Hematopoietic multipotent progenitor cell treated with erythropoietin and hydrocortisone succinate and interleukin-3 and kit ligand, for 17 days (in vitro differentiated cells): ENCODE measurements at places on chromosomes 16 and 17.

DNA sequence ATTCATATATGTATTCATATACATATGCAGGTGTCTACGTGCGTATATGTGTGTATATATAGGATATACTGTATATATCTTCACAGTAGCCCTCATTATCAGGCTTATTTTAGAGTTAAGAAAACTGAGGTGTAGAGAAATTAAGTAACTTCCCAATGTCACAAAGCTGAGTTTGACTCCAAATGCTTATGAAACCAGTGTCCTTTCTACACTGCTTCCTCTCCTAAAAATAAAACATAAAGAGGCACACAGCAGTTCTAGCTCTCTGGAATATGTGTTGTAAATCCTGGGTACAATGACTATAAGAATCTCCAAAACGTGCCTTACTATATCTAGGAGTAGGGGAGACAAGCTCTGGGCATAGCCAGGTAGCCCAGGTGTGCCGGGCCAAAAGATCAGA is 40.0 kb upstream of the CCL1 start:
- DNase-seq: no peak

DNA sequence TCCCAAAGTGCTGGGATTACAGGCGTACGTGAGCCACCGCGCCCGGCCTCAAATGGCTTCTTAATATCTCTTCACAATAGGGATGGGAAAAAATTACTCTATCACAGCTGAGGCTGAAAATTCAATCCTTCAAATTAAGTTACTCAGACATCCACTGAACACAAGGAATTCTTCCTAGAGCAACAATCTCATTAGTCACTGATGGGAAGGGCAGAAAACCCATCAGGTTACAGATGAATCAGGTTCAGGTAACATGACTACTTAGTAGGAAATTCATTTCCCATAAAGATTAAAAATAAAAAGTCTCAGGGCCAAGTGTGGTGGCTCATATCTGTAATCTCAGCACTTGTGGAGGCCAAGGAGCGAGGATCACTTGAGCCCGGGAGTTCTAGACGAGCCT is 42.5 kb upstream of the ABR start:
- DNase-seq: no peak

- no peak for DNase-seq
Observed at GRCh38 chr16:8878523-8878911, 3.6 kb upstream of the LITAFD start.

GRCh38 chr16:405548-406506 is 4.1 kb downstream of the DECR2 start:
- DNase-seq: no peak
